ENCODE measurements at places on chromosomes 7 and 10.

DNA sequence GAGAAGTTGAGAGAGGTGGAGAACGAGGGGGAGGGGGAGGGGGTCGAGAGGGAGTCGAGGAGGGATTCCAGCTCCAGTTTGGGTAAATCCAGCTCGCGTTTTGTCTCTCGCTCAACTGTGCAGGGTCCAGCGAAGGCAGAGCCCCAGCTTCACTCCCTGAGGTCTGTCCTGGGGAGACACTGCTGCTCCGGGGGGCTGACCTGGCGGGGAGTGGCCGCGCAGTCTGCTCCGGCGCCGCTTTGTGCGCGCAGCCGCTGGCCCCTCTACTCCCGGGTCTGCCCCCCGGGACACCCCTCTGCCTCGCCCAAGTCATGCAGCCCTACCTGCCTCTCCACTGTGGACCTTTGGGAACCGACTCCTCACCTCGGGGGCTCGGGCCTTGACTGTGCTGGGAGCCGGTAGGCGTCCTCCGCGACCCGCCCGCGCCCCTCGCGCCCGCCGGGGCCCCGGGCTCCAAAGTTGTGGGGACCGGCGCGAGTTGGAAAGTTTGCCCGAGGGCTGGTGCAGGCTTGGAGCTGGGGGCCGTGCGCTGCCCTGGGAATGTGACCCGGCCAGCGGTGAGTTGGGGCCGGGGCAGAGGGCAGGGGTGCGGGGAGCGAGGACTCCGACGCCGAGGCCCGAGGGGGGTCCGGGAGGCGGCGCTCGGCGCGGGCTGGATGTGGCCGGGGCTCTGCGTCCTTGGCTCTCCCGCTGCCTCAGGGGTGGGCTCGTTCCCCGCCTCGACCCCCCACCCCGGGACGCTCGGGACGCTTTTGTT lies at the start of gene TET1:
TSS of gene TET1 (plus strand) at position 152 of the 757 bp plus-strand sequence. CDS start 12,002 bp downstream, outside the sequence.
- DNase-seq: peak; percentile 51

- DNase-seq: no peak
Measured at GRCh38 chr10:103942866-103943265, 24.1 kb upstream of the SLK start.

- no peak for DNase-seq
Measured at GRCh38 chr10:49115796-49116508, 630 bp upstream of the VSTM4 start.

- DNase-seq: no peak
Measured at GRCh38 chr10:110020265-110020664, 12.5 kb downstream of the ADD3 start.

GRCh38 chr7:122064971-122065370 lies 79.1 kb downstream of the AASS start:
- DNase-seq: no peak

GRCh38 chr10:23402856-23403255 lies 36.0 kb upstream of the OTUD1 start:
- DNase-seq: no peak

DNA sequence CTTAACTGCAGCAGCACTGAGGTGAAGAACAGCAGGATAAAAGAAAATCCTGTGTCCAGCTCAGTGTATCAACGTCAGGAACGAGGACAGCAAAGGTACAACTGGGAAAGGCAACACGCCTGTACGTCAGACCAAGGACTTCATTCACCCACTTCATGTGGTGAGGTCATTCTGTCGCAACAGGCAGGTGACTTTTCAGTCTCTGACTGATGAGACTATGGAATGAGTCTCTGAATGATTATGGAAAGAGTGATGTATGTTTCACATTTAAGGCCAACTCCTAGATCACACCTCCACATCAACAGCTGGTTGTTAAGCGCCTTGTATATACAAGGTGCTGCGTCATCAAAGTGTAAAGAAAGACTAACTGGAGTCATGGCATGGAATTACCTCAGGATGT lies 297.6 kb upstream of the SP8 start:
- DNase-seq: no peak

DNA sequence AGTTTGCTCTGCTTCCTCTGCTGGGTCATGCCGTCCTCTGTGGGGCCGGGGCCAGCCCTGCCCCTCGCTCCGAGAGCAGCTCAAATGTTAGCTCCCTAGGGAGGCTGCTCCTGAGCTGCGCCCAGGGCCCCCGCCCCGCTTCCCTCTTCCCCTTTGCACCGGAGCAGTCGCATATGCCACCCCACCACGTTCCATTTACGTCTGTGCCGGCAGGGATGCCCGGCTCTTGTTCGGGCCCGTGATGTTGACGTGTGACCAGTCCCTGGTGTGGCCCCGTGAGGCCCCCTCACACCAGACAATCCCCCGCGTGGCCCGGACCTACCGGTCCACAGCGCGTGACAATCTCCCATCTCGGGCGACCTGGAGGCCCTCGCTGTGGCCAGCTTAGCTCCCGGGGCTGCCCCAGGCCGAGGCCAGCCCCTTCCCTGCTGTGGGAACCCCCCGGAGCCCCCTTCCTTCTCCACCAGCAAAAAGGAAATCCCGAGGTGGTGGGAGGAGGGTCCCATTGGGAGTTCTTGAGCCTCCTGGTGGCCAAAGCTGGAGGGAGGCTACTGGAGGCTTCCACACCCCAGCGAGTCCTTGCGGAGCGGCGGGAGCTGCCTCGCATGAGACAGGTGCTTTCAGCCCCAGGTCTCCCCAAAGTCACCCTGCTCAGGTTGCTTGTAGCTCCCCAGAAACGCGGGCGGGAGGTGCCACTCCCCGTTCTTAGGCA lies 15.2 kb downstream of the FAM20C start:
- no peak for DNase-seq

- DNase-seq: no peak
Measured at GRCh38 chr10:24349379-24350001, 140.6 kb downstream of the KIAA1217 start.

GRCh38 chr7:55524558-55525310 lies 47.6 kb downstream of the VOPP1 start:
- no peak for DNase-seq

DNA sequence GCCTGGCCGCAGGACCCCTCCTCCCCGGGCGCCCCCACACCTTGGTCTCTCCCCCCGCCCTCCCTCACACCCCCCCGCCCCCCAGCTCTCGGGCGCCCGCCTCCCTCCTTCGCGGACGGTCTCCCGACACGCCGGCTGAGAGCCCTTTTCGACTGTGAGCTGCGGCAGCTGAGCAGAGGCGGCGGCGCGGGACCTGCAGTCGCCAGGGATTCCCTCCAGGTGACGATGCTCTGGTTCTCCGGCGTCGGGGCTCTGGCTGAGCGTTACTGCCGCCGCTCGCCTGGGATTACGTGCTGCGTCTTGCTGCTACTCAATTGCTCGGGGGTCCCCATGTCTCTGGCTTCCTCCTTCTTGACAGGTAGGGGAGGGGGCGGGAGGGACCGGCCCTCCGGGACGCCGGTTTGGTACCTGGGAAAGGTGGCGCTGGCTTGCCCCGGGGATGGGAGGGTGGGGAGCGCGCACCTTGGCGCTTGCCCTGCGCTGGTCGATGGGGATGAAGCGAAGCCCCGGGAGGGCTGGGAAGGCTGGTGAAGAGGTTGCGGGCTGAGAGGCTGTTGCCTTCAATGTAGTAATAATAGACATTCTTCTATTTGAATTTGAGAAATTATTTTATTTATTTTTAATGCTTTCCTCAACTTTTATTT lies at the start of gene BMPER:
TSS of gene BMPER (plus strand) at position 151 of the 644 bp plus-strand sequence. CDS start at position 226, 75 bp downstream.
- peak; percentile 58 for DNase-seq

DNA sequence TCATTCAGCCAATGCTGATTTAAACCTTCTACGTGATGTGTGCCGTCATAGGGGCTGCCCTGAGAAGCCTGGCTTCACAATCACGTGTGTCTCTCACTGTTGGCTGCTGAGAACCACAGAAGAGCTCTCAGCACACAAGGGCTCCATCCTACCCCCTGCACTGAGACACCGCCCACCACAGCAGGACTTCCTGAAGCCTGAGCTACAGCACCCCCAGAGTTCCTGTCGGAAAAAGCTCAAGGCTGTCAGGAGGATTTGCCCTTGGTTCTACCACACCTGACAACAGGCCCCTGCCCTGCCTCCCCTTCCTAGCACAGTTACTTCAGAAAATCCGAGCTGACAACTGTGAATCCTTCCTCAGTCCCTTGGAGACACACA lies 191.9 kb downstream of the MAD1L1 start:
- DNase-seq: no peak

DNA sequence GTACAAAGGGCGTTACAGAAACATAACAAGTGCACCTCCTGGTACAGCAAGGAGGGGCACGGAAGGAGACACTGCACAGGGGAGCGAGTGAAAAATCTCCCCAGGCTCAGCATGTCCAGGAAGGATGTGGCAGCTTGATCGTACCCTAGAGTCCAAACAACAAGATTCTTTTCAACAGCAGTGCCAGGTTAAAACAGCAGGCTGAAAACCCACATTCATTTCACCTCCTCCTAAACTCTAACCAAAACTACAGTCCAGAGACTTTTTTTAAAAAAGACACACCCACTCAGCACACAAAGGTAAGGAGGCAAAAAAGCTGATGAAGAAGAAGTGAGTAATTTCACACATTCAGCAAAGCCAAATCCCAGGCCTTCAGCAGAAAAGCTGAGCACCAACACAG lies 138.8 kb downstream of the SFMBT2 start:
- DNase-seq: no peak

DNA sequence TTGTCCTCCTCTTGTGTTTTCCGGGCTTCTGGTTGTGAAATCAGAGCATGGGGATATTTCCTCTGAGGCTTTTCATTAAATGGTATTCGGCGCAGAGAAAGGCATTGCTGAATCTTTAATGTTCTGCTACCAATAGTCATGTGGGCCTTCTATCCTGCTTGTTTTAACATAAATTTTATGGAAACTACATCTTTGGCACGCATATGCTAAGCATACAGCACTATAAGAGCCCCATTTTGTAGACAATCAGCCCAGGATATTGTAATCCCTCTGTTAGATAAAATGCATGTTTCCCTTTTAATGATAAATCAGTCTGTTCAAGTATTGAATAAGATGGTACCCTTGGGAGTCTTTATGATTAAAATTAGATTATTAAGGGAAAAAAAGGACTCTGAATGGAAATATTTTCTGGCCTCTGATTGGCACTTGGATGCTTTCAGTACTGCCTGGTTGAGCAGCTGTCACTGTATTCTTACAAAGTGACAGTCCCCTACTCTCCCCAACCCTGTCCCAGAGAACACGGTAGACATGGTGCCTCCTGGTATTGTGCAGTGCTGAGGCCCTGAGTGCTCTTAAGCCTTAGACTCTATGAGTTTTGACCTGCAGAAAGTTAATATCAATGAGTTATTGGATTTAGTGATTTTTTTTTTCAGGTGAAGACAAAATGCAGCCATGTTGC lies 256.3 kb downstream of the POU6F2 start:
- no peak for DNase-seq

DNA sequence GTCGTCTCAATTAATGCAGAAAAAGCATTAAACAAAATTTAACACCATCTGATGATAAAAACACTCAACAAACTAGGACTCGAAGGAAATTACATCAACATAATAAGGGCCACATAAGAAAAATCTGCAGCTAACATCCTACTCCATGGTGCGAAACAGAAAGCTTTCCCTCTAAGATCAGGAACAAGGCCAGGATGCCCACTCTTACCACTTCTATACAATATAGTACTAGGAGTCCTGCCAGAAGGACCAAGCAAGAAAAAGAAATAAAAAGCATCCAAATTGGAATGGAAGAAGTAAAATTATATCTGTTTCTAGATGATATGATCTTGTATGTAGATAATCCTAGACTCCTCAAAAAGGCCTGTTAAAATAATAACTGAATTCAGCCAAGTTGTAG lies 143.8 kb upstream of the GPR22 start:
- DNase-seq: no peak

- DNase-seq: no peak
Measured at GRCh38 chr7:82347808-82348207, 95.8 kb downstream of the CACNA2D1 start.

DNA sequence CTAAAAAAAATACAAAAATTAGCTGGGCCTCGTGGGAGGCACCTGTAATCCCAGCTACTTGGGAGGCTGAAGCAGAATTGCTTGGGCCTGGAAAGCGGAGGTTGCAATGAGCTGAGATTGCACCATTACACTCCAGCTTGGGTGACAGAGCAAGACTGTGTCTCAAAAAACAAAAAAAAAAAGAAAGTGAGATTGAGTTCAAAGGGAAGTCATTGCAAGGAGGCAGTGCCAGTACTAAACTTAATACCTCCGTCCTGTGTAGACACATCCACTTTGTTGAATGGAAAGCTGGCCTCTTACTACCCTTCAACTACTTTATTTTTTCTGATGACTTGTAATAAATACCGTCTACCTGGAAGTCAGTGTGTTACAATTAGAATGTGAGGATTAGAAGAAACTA lies 31.0 kb downstream of the AHCYL2 start:
- no peak for DNase-seq

DNA sequence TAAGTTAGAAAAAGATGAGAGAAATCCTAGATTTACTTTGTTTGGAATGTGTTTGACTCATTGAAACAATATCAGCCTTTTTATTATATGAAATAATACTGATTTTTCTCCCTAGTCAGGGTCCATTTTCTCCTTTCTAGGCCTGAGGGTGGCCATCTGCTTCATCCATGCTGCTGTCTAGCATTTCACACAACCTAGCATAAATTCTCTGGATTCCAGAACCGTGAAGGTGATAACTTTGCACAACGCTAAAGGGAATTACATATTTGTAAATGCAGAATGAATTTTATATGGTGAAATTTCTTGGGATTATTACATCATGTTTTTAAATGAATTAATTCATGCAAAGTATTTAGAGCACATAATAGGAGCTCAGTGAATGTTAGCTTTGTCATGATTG lies 505.1 kb downstream of the INHBA start:
- no peak for DNase-seq

GRCh38 chr10:31959461-31960173 lies 31.0 kb upstream of the ARHGAP12 start:
- DNase-seq: no peak

GRCh38 chr10:125266966-125267365 lies 106.6 kb upstream of the CTBP2 start:
- no peak for DNase-seq

DNA sequence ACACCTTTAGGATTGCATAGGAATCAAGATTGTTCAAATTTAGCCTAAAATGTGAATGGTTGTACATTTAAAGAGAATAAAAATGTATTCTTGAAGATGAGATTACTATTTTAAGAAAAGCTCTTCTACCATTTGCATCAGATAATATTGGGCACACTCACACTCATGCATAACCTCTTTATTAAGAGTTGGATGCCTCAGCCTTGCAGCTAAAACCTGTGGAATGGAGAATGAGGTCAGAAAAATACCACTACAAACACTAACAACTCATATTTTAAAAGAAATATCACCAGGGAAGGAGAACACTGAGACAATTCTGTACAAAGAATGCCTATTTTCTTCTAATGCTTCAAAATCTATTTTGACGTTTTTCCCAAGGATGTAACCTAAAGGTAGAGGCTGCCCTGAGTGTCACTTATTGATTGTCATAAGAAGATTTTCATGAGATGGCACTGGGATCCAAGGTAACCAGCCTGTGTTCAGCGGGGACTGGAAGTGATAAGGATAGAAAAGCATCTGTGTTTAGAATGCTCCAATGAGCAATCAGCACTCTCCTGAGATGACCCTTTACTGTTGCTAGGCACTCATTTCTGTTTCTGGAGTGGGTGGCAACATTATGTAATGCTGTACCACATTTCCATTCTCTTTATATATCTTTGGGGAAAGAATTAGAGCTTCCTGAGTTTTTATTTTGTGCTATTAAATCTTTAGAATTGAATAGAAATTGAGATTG lies 26.6 kb downstream of the REEP3 start:
- DNase-seq: no peak

GRCh38 chr7:137613006-137613525 lies 233.7 kb downstream of the DGKI start:
- no peak for DNase-seq
